Central memory CD8-positive, alpha-beta T cell (primary cell): ENCODE measurements at places on chromosomes 3 and 15.

- H3K36me3 ChIP-seq = no peaks in the 10 kb centered on the region
- no peaks in the 10 kb centered on the region for H3K4me1 ChIP-seq
- no peak overlapping the region for H3K27ac ChIP-seq
Measured at GRCh38 chr3:157310329-157311052, 126.2 kb upstream of the PTX3 start.

GRCh38 chr3:71989165-71989564, 204.2 kb upstream of the PROK2 start:
- no peaks in the 10 kb centered on the region for H3K36me3 ChIP-seq
- peaks cover 10% of the 10 kb centered on the region for H3K27me3 ChIP-seq
- no peak for DNase-seq

DNA sequence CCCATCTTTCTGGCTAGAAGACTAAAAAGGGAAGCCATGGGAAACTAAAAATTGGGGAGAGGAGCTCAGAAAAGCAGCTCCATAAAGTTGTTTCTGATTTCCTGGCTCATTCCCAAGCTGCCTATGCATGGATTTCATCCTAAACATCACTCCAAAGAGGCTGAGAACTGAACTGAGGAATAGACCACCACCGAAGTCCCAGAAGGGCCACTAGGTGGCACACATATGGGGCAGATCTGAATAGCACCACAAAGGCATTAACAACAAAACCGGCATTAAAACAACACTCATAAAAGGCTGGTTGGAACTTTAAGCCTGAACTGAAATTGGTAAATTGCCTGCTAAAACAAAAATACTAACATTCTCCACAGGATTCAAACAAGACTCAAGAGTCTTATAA, 106.3 kb downstream of the PLD1 start:
- no peak overlapping the region for H3K27ac ChIP-seq
- DNase-seq = no peak
- peaks cover 31% of the 10 kb centered on the region for H3K27me3 ChIP-seq
- peaks cover 5% of the 10 kb centered on the region for H3K36me3 ChIP-seq
- H3K4me3 ChIP-seq = no peak overlapping the region

DNA sequence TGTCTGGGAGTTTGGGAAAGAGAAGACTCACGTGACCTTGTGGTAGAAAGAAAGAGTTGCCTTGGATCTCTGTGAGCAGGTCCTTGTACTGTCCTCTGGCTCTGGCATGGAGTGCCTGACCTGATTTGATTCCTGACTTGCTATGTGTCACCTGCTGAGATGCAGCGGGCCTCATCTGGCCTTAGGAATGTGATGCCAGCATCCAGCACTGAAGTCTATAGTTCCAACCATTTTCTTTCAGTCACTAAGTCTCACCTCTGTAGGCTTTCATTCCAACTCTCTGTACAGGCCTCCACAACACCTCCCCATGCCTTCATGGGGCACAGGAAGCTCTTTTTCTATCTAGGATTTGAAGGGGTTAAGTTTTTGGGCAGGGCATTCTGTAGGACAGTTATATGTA, 12.1 kb upstream of the OXSR1 start:
- H3K36me3 ChIP-seq = no peaks in the 10 kb centered on the region
- H3K4me3 ChIP-seq = no peak overlapping the region
- H3K27me3 ChIP-seq = no peaks in the 10 kb centered on the region

DNA sequence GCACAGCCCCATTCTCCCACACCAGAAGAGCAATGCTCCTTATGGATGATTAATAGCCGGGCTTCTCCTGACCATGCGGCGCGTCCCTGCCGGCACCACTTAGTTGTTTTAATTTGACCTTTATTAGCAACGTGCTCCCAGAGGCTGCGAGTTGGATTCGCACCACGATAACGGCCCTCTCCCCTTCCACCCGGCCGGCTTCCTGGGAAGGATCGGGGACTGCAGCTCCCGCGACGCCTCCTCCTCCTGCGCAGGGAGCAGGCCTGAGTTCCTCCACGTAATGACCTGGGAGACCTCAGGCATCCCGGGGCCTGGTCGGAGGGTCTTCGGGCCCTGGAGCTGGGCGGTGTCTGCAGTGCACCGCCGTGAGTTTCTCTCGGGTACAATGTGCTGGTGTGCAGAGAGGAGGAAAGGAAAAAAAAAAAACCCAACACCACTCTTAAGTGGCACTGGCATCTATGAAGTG, 243.3 kb upstream of the TOPAZ1 start:
- peaks cover 32% of the 10 kb centered on the region for H3K4me1 ChIP-seq
- no peak overlapping the region for H3K27ac ChIP-seq
- H3K36me3 ChIP-seq = peaks cover 8% of the 10 kb centered on the region

GRCh38 chr3:150421799-150422548, 13.9 kb downstream of the TSC22D2 start:
- H3K4me1 ChIP-seq = peaks cover 62% of the 10 kb centered on the region
- H3K4me3 ChIP-seq = no peak overlapping the region
- H3K27ac ChIP-seq = peak overlapping the region; percentile 14
- DNase-seq = no peak
- no peaks in the 10 kb centered on the region for H3K27me3 ChIP-seq

- no peak overlapping the region for H3K27ac ChIP-seq
- no peak for DNase-seq
- H3K4me3 ChIP-seq = no peak overlapping the region
Measured at GRCh38 chr3:42051384-42052131, 39.6 kb upstream of the TRAK1 start.

GRCh38 chr3:127803619-127804018, 18.7 kb downstream of the MGLL start:
- H3K4me3 ChIP-seq = no peak overlapping the region
- H3K27ac ChIP-seq = no peak overlapping the region
- no peaks in the 10 kb centered on the region for H3K27me3 ChIP-seq
- H3K4me1 ChIP-seq = peaks cover 5% of the 10 kb centered on the region

DNA sequence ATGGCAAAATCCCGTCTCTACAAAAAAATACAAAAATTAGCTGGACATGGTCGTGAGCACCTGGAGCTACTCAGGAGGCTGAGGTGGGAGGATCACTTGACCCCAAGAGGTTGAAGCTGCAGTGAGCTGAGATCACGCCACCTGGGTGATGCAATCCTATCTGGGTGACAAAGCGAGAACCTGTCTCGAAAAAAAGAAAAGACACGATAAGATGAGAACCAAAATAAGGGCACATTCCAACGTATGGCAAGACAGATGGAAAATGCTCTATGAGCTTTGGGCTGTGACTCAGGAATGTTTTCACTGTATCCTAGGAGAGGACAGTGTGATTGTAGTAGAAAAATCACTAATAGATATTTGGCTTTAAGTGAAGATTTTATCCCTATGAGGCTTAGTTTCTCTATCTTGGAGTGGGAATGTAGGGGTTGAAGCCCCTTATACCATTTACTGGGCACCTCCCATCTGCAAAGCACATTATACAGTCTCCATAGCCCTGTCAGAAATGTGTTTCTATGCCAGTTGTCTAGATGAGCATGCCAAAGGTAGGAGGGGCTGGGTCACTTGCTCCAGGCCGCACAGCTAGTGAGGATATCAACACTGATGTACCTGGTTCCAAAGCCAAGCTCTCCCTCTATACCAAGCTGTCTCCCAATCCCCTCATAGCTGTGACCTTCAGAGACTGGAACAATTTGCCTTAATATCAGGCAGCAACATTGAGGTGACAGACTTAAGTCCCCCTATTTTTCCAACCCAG, 53.6 kb upstream of the NR2E3 start:
- no peak for DNase-seq
- H3K36me3 ChIP-seq = no peaks in the 10 kb centered on the region
- H3K4me1 ChIP-seq = no peaks in the 10 kb centered on the region
- no peak overlapping the region for H3K4me3 ChIP-seq
- peaks cover 13% of the 10 kb centered on the region for H3K27me3 ChIP-seq

GRCh38 chr3:15513810-15514662, 7.5 kb downstream of the COLQ start:
- H3K27ac ChIP-seq = no peak overlapping the region
- no peak overlapping the region for H3K4me3 ChIP-seq
- no peaks in the 10 kb centered on the region for H3K27me3 ChIP-seq
- no peak for DNase-seq
- H3K4me1 ChIP-seq = no peaks in the 10 kb centered on the region

- H3K36me3 ChIP-seq = no peaks in the 10 kb centered on the region
- no peaks in the 10 kb centered on the region for H3K4me1 ChIP-seq
- H3K27me3 ChIP-seq = no peaks in the 10 kb centered on the region
- DNase-seq = no peak
Measured at GRCh38 chr3:74139648-74140047, 474.8 kb downstream of the CNTN3 start.

- H3K36me3 ChIP-seq = no peaks in the 10 kb centered on the region
- no peaks in the 10 kb centered on the region for H3K4me1 ChIP-seq
- H3K4me3 ChIP-seq = no peak overlapping the region
- no peak overlapping the region for H3K27ac ChIP-seq
- DNase-seq = no peak
Measured at GRCh38 chr3:194019398-194020165, 116.4 kb upstream of the HES1 start.

- no peak overlapping the region for H3K27ac ChIP-seq
- no peaks in the 10 kb centered on the region for H3K36me3 ChIP-seq
- no peaks in the 10 kb centered on the region for H3K27me3 ChIP-seq
- H3K4me1 ChIP-seq = peaks cover 12% of the 10 kb centered on the region
Measured at GRCh38 chr3:15355086-15355485, 22.7 kb upstream of the SH3BP5 start.

DNA sequence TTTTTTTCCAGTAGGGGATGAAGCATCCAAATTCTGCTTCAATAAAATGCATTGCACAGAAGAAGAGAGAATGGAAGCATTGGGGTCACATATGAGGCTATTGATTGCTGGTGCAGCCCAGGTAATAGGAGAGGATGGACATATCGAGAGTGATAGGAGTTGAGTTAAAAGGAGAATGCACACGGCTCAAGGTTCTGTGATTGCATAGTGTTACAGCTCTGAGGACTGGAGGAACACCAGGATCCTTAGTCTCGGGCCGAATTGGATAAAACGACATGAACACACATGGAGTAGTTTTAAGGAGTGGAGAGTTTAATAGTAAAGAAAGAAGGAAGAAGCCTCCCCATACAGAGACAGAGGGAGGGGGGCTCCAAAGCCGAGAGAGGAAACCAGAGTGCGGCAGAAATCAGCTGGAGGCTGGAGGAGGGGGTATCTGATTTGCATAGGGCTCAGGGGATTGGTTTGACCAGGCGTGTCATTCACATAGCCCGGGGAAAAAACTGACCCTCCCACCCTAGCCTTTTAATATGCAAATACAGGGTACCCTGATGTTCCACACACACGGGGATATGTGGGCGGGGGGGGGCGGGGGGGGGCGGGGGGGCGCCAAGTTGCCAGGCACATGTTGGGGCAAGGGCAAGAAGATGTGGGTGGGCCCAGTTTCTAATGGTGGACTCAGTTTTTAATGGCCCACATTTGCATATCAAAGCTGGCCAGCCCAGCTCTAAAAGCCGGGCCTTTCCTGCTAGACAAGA, 156.9 kb downstream of the AGBL1 start:
- H3K4me3 ChIP-seq = no peak overlapping the region
- no peaks in the 10 kb centered on the region for H3K36me3 ChIP-seq
- H3K4me1 ChIP-seq = peaks cover 5% of the 10 kb centered on the region
- no peak for DNase-seq
- H3K27me3 ChIP-seq = peaks cover 35% of the 10 kb centered on the region

DNA sequence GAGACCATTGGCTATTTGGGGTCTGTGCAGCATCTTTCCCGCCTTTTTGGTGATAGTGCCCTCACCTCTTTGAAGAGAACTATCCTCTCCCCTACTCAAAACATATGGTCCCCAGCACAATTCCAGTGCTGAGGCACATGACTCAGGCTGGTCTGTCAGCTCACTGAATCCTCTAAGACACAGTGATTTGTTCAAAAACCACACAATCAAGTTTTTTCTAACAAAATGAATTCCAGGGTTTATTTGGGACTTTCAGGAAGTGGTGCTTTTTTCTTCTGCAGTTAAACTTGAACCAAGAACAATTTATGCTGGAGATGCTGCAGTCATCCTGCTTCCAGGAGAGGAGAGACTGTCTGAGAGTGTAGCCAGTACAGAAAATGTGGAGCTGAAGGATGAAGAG, 142.5 kb upstream of the LMCD1 start:
- DNase-seq = no peak
- no peak overlapping the region for H3K4me3 ChIP-seq
- H3K36me3 ChIP-seq = peaks cover 7% of the 10 kb centered on the region
- no peaks in the 10 kb centered on the region for H3K27me3 ChIP-seq

DNA sequence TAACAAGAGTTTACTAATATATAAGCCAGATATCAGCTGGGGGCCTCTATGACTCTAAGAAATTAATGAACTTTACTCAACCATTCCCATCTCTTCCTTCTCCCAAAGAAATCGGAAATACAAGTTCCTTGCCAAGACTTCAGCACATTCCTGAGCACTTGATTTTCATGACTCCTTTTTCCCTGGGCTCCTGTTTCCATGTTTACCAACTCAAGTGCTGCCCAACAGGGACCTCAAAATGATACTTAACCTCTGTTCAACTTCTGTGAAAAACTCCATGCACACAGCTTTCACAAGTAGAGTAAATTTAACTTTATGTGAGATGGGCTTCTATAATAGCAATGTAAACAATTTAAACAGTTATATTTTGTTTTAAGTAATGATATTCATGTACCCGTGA, 315.8 kb upstream of the CDIN1 start:
- DNase-seq = no peak
- H3K4me3 ChIP-seq = no peak overlapping the region
- H3K27ac ChIP-seq = no peak overlapping the region
- no peaks in the 10 kb centered on the region for H3K27me3 ChIP-seq
- H3K36me3 ChIP-seq = no peaks in the 10 kb centered on the region

GRCh38 chr3:112477891-112478290, 21.4 kb downstream of the BTLA start:
- peaks cover 47% of the 10 kb centered on the region for H3K4me1 ChIP-seq
- peaks cover 17% of the 10 kb centered on the region for H3K36me3 ChIP-seq
- no peak for DNase-seq
- H3K27ac ChIP-seq = no peak overlapping the region
- no peak overlapping the region for H3K4me3 ChIP-seq

DNA sequence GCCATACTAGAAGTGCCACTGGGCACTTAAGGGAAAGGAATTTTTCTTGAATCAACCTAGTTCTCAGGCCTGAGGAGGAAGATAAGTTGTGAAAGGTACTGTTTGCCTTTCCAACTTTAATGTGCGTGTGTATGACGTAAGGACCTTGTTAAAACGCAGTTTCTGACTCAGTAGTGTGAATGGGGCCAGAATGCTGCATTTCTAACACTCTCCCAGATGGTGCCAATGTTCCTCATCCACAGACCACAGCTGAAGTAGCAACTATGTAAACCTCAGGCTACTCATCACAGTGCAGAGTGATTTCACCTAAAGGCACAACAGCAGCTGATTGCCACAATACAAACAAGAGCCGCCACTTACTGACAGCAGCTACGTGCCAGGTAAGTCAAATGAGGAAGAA, 103.6 kb downstream of the OTOL1 start:
- no peak overlapping the region for H3K4me3 ChIP-seq
- no peak for DNase-seq
- no peaks in the 10 kb centered on the region for H3K36me3 ChIP-seq
- H3K27ac ChIP-seq = no peak overlapping the region
- no peaks in the 10 kb centered on the region for H3K4me1 ChIP-seq

- DNase-seq = no peak
- no peak overlapping the region for H3K4me3 ChIP-seq
- no peaks in the 10 kb centered on the region for H3K27me3 ChIP-seq
Measured at GRCh38 chr3:141425523-141426233, 57.4 kb downstream of the ZBTB38 start.
